HFF-Myc (cell line): ENCODE measurements at places on chromosomes 1 and 21.

DNA sequence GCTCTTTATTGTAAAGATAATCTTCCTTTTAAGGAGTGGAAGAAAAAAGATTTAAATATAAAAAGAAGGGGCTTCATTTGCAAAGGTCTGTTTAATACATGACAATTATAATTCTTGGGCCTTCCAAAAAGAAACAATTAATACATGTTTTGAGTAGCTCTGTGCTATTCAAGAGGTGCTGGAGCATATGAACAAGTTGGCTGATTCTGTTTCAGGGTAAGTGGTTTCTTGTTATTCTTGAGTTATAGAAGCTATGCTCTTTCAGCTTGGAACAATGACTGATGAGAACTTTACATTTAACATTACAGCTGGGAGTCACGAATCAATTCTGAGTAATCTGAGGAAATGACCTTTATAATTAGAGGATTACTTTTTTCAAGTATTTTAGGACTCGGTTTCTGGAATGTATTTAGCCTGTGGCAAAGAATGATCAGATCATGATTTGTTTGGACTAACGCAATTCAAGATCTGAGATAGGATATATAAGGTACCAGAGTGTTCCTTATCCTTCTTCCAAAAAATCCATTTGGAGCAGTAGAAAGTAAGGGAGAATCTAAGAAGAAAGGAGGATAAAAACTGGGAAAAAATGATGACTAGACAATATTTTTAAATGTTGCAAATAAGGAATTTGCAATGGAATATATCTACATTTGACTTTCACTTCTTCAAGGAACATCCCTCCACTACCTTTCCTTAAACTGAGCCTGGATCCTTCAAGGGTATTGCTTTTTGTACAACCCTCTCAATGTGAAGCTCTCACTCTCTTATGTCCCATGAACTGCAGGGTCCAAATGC lies 77.1 kb upstream of the KCTD3 start:
- no peak for DNase-seq

GRCh38 chr21:38293113-38293512 lies 36.3 kb downstream of the KCNJ15 start:
- no peak for DNase-seq

DNA sequence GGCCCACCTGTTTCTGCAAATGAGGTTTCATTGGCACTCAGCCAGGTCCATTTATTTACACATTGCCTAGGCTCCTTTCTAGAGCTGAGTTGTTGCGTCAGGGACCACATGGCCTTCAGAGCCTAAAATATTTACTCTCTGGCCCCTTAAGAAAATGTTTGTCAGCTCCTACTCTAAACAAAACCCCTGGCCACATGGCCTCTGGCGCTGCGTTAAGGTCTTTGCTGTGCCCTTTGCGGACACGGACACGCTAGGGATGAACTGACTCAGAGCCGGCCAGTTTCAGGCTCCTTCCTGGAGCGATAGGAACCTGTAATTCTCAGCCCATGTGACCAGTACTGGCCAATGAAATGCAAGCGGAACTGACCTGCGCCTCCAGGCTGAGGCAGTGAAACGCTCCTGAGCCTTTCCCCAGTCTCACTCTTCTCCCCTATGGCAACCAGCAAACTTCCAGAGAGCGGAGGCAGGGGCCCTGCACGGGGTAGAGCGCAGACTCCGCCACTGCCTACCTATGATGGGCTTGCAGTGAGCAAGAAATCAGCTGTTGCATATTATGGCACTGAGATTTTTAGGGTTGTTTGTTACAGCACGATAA lies 160.3 kb downstream of the ETS2 start:
- DNase-seq, result no peak

DNA sequence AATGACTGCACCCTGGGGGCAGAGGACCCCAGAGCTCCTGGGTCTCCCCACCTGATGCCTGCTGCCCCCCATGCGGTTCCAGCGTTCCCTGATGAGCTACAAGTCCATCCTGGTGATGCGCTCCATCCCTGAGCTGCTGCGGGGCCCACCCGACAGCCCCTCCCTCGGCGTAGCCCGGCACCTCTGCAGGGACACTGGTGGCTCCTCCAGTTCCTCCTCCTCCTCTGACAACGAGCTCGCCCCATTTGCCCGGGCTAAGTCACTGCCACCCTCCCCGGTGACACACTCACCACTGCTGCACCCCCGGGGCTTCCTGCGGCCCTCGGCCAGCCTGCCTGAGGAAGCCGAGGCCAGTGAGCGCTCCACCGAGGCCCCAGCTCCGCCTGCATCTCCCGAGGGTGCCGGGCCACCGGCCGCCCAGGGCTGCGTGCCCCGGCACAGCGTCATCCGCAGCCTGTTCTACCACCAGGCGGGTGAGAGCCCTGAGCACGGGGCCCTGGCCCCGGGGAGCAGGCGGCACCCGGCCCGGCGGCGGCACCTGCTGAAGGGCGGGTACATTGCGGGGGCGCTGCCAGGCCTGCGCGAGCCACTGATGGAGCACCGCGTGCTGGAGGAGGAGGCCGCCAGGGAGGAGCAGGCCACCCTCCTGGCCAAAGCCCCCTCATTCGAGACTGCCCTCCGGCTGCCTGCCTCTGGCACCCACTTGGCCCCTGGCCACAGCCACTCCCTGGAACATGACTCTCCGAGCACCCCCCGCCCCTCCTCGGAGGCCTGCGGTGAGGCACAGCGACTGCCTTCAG lies 35.5 kb downstream of the TRIM11 start:
- DNase-seq, result no peak

GRCh38 chr1:66360285-66360724 lies 173.6 kb upstream of the SGIP1 start:
- no peak for DNase-seq

DNA sequence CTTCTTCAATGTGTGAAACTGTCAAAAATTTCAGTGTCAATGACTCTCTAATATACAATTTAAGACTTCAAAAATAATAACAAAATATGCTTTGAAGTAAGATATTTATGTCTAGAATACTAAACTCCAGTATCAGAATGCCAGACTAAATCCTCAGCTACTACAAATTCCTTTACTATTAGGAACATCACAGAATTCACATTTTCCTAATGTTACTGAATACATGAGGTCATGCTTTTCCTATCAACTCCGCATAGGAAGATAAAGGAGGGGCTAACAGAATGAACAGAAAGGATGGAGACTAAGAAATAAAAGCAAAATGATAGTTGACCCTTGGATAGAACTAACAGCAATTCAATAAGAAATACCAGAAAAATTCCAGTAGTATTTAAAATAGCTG lies 292.7 kb downstream of the SDCCAG8 start:
- no peak for DNase-seq

DNA sequence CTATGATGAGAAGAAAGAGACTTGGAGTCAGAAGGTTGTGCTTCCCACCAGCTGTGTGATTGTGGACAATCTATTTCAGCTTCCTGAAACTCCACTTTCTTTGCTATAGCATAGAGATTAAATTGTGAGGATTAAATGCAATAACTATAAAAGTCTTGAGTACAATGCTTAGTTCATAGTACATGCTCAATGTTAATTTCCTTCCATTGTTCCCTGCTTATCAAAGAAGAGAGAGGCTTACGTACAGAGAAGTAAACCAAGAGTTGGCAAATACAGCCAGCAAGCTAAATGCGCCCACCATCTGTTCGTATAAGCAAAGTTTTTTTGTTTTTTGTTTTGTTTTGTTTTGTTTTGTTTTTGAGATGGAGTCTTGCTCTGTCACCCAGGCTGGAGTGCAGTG lies 317.9 kb upstream of the NFIA start:
- no peak for DNase-seq

- no peak for DNase-seq
Measured at GRCh38 chr1:67451356-67451755, 21.2 kb upstream of the SERBP1 start.

DNA sequence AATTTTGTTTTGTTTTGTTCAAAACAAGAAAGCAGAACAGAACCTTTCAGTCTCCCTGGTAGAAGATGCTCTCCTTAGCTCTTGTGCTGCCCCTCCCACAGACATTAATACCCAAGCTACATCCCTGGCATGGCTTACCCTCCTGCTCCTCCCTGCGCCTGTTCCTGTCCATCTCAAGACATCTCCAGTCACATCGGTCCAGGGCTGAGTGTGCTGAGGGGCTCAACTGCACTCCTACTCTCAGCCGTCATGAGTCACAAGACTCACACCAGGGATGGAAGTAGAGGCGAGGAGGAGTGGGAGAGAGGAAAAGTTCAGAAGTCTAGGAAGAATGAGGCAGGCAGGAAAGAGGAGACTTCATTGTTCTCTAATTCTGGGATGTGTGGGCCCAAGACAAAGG lies 9.2 kb upstream of the TACSTD2 start:
- DNase-seq, result no peak
